Pancreas (tissue), 10 donors: ENCODE measurements at places on chromosomes 4 and X. TPM values are rescaled to one million over a fixed set of nuclear protein-coding genes. Genes with fewer than 3 reads are reported as not detected.

DNA sequence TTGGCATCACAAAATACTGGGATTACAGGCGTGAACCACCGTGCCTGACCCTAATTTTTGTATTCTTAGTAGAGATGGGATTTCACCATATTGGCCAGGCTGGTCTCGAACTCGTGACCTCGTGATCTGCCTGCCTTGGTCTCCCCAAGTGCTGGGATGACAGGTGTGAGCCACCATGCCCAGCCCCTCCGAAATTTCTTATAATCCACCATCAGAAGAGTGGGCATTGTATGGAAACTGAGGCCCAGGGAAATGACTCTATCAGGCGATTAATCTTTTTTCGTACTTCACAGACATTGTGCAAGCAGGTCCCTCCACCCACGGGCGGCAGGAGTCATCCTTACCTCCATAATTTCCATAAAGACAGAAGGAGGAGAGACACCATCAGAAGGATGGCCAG is 16.0 kb downstream of the CRLF2 start:
- H3K4me3 ChIP-seq: no peak overlapping the region
- DNase-seq: peak; percentile 10
- H3K36me3 ChIP-seq: no peaks in the 10 kb centered on the region
- H3K27me3 ChIP-seq: no peaks in the 10 kb centered on the region
- H3K27ac ChIP-seq: no peak overlapping the region

Gene ERAS
- total RNA-seq: not detected

GRCh38 chr4:4948370-4948769 is 70.9 kb downstream of the CYTL1 start:
- no peak overlapping the region for H3K27ac ChIP-seq
- no peak for DNase-seq
- no peaks in the 10 kb centered on the region for H3K4me1 ChIP-seq
- H3K4me3 ChIP-seq: no peak overlapping the region
- H3K36me3 ChIP-seq: no peaks in the 10 kb centered on the region

Gene FAAH2
- total RNA-seq: 17.7 TPM

- H3K36me3 ChIP-seq: no peaks in the 10 kb centered on the region
- H3K4me1 ChIP-seq: no peaks in the 10 kb centered on the region
- H3K4me3 ChIP-seq: no peak overlapping the region
- no peak for DNase-seq
Measured at GRCh38 chrX:48833542-48834138, 1.8 kb downstream of the PCSK1N start.

- no peaks in the 10 kb centered on the region for H3K36me3 ChIP-seq
- H3K4me3 ChIP-seq: no peak overlapping the region
- no peaks in the 10 kb centered on the region for H3K4me1 ChIP-seq
- no peak overlapping the region for H3K27ac ChIP-seq
- no peaks in the 10 kb centered on the region for H3K27me3 ChIP-seq
Measured at GRCh38 chr4:149638073-149638472, 177.6 kb downstream of the IQCM start.

GRCh38 chr4:3721627-3722026 is 44.6 kb upstream of the ADRA2C start:
- no peak overlapping the region for H3K4me3 ChIP-seq
- H3K36me3 ChIP-seq: no peaks in the 10 kb centered on the region
- H3K27me3 ChIP-seq: no peaks in the 10 kb centered on the region
- H3K4me1 ChIP-seq: no peaks in the 10 kb centered on the region
- DNase-seq: no peak
- H3K27ac ChIP-seq: no peak overlapping the region

GRCh38 chr4:138775489-138775888 is 240.1 kb upstream of the NOCT start:
- no peak for DNase-seq
- H3K4me1 ChIP-seq: no peaks in the 10 kb centered on the region
- no peaks in the 10 kb centered on the region for H3K36me3 ChIP-seq
- no peak overlapping the region for H3K27ac ChIP-seq
- no peak overlapping the region for H3K4me3 ChIP-seq
- no peaks in the 10 kb centered on the region for H3K27me3 ChIP-seq

- H3K4me1 ChIP-seq: no peaks in the 10 kb centered on the region
- no peak overlapping the region for H3K27ac ChIP-seq
- peaks cover 10% of the 10 kb centered on the region for H3K36me3 ChIP-seq
- H3K4me3 ChIP-seq: no peak overlapping the region
Measured at GRCh38 chr4:186621959-186622553, 66.7 kb upstream of the MTNR1A start.
